ENCODE measurements at places on chromosomes 4 and X.

GRCh38 chr4:22482250-22483127 lies 33.4 kb downstream of the ADGRA3 start:
- DNase-seq: no peak

DNA sequence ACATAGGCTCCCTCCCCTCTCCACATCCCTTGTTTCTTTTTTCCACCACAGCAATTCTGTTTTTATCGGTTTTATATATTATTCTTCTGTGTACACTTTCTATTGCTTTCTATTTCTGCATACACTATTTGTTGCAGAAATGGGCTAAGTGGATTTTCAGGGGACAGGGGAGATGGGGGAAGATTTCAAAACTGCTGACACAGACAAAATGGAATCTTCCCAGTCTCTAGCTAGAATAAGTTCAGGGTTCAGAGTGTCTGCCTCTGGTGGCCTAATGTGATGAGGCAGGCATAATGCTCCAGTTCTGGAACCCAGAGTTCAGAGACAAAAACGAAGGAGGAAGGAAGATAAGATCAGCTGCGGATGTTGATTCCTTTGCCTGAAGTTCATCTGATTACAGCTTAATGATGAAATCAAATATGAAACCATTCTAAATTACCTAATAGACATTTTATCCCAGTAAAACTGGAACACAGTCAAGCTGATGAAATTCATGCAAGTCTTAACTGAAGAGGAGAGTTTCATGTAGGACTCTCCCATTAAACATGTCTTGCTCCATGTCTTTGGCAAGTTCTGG lies 447.1 kb downstream of the AFF2 start:
- DNase-seq: no peak

DNA sequence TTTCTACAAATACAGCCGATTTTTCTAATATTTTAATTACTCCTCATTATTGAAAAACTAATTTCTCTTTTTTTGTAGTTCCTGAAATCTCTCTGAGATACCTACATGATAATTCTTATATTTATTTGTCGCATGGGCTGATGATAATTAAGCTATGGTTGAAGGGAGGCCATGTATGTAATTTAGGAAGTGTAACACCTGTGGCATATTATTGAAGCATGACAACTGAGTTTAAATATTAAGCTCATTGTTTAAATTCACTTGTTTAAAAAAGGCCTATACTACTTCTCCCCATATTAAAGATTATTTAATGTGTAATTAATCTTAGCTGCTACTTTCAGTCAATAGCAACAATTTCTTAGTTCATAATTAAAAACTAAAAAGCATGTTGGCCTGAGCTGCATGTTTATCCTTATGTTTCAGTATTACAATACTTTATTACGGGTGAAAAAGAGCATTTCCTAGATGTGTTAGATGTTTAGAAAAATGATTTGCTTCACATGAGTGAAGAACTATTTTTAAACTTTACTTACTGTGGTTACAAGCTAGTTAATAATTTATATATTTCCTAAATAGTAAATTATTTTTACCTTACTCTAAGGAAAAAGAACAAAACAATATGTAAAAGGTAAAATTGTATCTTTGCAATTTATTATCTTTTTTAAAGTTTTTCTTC lies 122.4 kb downstream of the RAP1GDS1 start:
- DNase-seq: no peak

- no peak for DNase-seq
Observed at GRCh38 chr4:141058591-141059512, 74.4 kb downstream of the RNF150 start.

DNA sequence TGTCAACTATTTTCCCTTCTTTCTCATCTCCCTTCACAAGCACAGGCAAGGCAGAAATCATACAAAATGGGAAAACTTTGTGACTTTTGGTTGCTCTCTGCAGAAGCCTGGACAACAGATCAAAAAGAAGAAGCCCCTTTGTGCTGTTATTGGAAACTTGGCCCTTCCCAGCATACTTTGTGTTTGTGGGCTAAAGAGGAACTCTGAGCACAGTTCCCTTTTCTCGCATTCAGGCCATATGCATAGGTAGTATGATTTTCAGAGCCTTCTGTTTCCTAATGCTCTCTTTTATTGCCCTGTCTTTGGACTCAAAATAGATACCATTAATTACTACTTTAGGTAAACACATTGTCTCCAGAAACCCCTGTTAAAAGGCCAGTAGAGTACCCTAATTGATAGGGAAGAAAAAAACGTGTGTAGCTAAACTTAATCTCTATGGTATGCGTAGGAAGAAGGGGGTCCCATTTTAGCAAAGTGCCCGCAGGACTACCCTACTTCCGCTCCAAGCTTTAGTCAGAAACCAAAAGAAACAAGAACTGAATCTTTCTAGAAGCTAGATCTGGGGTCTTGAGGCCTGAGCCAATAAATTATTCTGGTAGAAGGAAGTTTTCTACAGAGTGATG lies 26.6 kb downstream of the VSIG4 start:
- no peak for DNase-seq

DNA sequence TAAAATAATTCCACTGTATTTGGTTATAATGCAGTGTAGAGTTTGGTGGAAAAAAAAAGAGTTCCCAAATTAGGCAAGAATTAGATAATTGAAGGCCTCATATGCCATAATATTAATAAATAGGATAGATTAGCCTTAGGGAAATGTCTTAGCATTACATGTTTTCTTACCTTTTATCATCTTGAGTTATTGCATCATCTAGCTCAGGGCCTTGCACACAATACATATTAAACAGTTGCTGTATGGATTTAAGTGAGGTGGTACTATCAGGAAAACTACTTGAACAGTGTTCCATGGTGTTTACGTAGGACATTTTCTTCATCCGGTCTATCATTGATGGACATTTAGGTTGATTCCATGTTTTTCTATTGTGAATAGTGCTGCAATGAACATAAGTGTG lies 419.4 kb downstream of the EPHA5 start:
- no peak for DNase-seq

- no peak for DNase-seq
Observed at GRCh38 chr4:150216726-150217125, 138.5 kb downstream of the DCLK2 start.

GRCh38 chrX:43016021-43016420 lies 238.1 kb upstream of the PPP1R2C start:
- no peak for DNase-seq

- DNase-seq: no peak
Observed at GRCh38 chr4:77917601-77918000, 55.0 kb downstream of the MRPL1 start.

- no peak for DNase-seq
Observed at GRCh38 chrX:10177601-10178000, 20.8 kb downstream of the CLCN4 start.

DNA sequence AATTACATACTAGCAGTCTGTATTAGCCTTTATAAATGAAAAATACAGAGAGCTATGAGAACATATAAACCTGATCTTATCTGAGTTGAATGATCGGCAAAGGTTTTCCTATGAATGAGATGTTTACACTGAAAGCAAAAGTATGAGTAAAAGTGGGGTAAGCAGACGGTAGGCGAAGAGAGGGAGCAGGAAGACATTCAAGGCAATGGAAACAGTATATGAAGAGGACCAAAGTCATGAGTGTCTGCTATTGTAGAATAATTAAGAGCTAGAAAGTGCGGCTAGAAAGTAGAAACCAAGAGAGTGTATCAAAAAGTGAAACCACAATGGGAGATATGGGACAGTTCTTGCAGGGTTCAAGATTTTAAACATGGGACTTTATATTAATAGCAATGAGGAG lies 67.0 kb upstream of the TMLHE start:
- no peak for DNase-seq

DNA sequence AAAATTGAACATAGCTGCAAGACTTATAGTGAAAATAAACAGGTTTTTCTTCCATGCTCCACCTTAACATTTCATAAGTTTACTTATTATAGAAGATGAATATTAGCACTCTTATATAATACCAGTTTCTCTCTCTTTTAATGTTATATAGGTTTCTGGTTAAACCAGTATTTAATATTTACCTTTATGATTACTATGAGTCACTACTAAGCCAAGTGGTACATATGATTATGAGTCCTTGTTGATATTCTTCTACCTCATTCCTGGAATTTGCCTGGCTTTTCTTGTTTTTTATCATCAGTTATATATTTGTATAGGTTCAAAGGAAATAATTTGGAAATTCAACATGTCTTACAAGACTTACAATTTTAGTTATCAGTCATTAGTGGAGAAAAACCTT lies 89.9 kb upstream of the MAOA start:
- DNase-seq: no peak

DNA sequence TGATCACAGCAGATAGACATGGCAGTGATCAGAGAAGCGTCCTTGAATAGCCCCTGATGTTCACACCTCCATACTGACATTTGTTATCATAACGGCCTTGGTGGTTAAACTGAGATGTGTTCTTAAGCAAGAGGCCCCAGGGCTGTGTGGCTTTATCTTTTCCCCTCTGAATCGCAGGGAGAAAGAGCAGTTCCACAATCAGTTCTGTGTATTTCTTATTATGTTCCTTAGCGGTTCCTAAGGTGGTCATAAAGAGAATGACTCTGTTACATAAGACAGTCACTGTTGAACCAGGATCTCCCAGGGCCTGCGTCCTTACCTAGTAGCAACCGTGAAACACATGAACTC lies 52.8 kb upstream of the CBR4 start:
- no peak for DNase-seq

DNA sequence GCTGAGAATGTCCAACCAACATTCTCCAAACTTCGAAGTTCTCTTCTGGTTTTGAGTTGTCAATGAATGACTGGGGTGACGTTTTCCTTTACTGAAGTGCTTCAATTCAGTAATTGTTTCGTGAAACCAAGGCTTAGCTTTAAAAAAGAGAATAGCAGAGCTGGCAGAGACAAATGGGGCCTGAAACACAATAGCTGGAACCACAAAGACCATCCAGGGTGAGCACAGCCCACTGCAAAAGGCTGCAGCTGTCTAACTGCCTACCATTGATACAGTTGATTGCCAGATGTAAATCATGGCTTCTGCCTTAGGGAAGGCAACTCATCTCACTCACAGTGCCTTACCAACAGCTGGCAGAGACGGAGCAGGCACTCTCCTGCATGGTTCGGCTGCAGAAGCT lies 78.7 kb upstream of the ZNF518B start:
- DNase-seq: no peak

DNA sequence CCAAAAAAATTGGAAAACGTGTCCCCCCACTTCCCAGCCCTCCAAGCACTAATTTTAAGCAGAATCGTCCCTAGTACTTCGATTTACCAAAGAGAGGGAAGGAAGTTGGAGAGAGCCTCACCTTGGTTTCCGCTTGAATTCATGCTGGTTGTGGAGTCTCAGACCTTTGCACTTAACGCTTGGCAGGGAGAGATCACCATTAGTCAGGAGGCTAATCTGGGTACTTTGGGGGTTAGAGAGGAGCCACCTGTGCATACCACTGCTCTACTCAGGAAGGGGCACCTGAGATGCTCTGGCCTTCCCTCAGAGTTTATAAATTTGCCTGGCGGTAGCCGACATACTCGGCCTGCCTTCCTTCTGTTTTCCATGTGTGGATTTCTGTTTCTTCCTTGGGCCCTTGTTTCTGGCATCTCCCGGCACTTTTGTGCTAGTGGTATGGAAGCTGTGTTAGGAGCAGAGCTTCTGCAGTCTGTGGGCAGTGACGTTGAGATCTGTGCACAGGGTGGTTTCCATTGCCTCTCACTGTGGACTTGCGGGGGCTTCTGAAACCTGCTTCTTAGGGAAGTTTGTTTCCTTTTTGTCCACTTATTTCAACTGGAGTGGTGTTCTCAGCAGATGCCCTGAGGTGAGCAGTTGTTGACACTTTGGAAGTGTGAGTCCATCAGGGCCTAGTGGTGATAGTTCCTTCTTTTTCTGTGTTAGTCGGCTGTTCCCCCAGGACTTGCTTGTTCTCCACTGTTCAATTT lies 104.2 kb downstream of the TMEM131L start:
- DNase-seq: no peak

DNA sequence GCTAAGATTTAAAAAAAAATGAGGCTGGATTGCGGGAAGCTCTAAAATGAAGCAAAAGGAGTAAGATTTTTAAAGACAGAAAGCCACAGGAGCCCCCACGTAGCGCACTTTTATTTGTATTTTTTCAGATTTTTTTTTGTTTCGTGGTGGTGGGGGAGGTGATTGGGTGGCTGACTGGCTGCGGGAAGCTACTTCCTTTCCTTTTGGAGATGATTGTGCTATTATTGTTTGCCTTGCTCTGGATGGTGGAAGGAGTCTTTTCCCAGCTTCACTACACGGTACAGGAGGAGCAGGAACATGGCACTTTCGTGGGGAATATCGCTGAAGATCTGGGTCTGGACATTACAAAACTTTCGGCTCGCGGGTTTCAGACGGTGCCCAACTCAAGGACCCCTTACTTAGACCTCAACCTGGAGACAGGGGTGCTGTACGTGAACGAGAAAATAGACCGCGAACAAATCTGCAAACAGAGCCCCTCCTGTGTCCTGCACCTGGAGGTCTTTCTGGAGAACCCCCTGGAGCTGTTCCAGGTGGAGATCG lies 908 bp downstream of the PCDH10 start:
- DNase-seq: no peak

DNA sequence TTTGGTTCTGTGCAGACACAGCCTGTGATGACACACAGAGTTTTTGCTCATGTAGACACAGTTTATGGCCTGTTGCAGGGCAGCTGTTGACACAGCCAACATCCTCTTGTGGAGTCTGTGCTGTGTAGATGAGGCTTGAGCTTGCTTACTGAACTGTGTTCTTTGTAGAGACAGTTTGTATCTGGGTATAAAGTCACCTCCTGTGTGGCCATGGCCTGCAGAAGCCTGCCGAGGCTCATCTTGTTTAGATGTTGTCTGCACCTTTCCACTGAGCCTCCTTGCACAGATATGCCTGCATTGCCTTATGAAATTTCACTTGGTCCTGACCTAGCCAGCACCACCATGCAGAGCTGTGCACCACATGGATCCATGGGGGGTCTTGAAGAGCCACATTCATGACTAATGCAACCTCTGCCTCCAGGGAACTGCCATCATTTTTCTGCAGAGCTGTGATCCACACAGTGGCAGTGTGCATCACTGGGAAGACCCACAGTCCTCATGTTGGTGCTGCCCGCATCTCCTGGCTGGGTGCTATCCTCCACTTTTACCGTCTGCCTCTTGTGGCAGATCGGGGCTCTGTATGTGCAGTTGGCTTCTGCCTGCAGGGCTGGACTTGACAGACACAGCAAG lies 198.0 kb upstream of the MAMLD1 start:
- no peak for DNase-seq

DNA sequence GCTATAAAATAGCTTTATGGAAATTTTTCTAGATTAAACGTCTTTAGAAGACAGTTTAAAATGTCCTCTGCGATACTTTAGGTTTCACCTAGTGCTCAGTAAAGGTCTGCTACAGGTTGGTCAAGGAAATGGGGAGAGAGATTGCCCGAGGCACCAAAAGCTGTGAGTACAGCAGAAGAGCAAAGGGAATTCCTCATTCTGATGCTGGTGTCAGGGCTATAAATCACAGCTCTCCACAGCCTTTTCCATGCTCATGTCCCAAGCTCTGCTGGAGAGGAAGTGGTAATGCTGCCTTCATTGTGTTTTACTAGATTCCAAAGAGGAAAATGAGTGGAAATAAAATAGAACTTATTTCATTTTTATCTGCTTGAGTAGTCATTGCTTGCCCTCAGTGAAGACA lies 2060.4 kb downstream of the ARAP2 start:
- no peak for DNase-seq
